Stimulated activated CD4-positive, alpha-beta T cell treated with anti-CD3 and anti-CD28 coated beads, Interleukin-15, amount 100 ng/mL, for 24 hours (primary cell): ENCODE measurements at places on chromosomes 16 and 17.

DNA sequence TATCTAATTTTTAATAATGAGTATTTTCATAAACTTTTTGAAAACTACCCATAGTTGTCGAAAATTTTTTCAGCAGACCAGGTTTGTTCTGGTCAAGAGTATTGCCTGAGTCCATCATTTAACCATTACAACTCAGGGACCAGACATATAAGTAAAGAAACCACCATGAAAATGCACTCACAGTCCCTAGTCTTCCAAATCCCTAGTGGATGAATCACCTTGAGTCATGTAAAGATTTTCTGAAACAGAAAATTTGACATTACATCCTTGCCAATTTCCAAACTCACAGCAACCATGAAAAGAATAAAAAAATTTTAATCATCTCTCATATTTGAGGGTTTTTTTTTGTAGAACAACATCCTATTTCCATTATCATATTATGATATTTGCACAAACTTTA, 1337.5 kb upstream of the CDH8 start:
- DNase-seq: no peak

- DNase-seq: no peak
Observed at GRCh38 chr16:67429053-67429798, 1.7 kb upstream of the HSD11B2 start.

- no peak for DNase-seq
Observed at GRCh38 chr17:40511136-40511535, 9.7 kb upstream of the TNS4 start.

GRCh38 chr16:13081825-13082331, 180.5 kb downstream of the SHISA9 start:
- DNase-seq: no peak

DNA sequence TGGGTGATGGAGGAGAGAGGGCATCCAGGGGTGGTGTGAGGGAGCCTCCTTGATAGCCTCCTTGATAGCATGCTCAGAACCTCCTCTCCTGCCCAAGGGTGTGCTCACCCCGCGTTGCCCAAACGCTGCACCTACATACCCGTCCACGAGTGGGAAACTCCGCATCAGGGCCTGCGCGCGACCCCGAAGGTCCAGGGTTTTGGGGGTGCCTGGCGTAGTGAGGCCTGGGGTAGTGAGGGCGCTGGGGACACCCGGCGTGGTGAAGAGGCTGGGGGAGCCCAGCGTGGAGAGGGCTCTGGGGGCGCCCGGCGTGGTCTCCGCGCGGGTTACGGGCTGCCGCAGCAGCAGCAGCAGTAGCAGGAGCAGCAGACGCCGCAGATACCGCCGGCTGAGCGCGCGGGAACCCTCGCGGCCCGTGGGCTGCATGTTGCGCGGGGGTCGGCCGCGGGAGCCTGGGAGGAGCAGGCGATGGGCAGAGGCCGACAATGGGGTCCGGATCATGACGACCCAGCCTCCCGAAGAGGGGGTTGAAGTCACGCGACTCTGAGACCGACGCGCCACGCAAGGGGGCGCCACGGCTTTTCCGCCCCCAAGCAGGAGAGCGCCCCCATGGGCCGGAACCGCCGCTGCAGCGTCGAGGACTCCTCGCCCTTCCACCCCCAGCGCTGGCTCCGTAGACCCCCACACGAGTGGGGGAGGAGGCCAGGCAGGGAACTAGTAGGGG, at the start of gene DPEP3:
TSS of gene DPEP3 (minus strand) at position 545 of the 724 bp plus-strand sequence. CDS start at position 426, 119 bp downstream.
- DNase-seq: no peak

- no peak for DNase-seq
Observed at GRCh38 chr16:53282975-53283946, 151.0 kb upstream of the RBL2 start.

GRCh38 chr17:28320215-28321061, 1.4 kb downstream of the TMEM97 start:
- DNase-seq: no peak

GRCh38 chr16:88363239-88363891, 19.4 kb upstream of the ZNF469 start:
- DNase-seq: no peak
